Spinal cord (tissue), 10 donors: ENCODE measurements at places on chromosomes 6 and 20. TPM values are rescaled to one million over a fixed set of nuclear protein-coding genes. Genes with fewer than 3 reads are reported as not detected.

DNA sequence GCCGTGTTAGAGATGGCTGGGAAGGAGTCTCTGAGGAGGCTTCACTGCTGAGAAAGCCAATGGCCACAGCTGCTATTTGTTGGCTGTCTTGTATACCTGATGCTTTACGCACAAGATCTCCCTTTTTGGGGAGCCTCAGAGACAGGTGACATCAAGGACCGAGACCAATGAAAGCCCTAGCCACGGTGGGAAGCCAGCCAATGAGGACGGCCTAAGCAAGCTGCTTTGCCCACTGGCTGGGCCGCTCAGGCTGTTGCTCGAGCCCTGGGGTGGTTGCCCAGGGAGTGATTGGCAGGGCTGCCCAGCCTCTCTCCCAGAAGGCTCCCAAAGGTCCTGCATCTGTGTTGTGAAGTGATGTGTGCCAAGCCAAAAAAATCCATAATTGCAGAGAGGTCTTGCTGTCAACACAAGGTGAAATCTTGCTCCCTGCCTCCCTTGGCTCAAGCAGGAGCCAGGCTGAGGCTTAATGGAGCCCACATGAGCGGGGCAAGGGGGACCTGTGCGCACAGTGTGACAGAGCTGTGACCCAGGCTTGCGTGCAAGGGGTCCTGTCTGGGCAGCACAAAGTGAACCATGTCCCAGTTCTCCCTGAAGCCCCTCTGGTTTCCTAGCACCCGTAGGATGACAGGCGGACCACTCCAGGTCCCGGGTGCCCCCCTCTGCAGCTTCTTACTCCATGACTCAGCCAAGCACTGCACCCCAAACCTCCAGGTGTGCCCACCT lies 4.3 kb downstream of the MMP24OS start:
- H3K36me3 ChIP-seq, result peaks cover 75% of the 10 kb centered on the region
- H3K27ac ChIP-seq, result no peak overlapping the region
- peaks cover 35% of the 10 kb centered on the region for H3K4me1 ChIP-seq
- H3K27me3 ChIP-seq, result no peaks in the 10 kb centered on the region

DNA sequence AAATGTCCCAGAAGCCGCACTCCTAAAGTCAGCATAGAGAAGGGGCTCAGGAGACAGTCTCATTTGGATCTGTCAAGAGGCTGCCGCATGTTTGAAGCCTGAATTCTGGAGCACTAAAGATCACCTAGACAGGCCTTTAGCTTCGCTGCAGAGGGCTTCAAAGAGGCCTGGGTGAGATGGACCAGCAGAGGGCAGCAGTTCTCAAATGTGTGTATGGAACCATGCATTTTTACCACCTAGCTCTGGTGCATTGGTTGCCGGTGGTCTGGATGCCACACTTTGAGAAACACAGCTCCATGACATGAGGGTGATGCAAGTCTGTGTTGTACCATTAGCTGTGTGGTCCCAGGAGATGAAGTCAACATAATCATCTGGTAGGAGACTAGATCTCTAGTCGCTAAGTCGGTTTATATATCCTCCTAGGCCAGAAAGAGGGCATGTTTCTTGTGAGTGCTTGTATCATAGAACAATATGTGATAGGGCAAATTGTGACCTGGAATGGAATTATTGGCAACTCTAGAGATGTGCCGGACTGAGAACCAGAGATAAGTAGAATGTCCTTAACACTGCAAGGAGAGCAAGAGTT lies 64.8 kb downstream of the KIAA0319 start:
- no peaks in the 10 kb centered on the region for H3K27me3 ChIP-seq
- peaks cover 2% of the 10 kb centered on the region for H3K36me3 ChIP-seq
- H3K4me3 ChIP-seq, result no peak overlapping the region
- DNase-seq, result peak; percentile 54
- no peak overlapping the region for H3K27ac ChIP-seq

- no peak overlapping the region for H3K27ac ChIP-seq
- H3K36me3 ChIP-seq, result no peaks in the 10 kb centered on the region
- H3K27me3 ChIP-seq, result no peaks in the 10 kb centered on the region
- H3K4me3 ChIP-seq, result no peak overlapping the region
Observed at GRCh38 chr6:24140591-24140990, 14.6 kb downstream of the NRSN1 start.

DNA sequence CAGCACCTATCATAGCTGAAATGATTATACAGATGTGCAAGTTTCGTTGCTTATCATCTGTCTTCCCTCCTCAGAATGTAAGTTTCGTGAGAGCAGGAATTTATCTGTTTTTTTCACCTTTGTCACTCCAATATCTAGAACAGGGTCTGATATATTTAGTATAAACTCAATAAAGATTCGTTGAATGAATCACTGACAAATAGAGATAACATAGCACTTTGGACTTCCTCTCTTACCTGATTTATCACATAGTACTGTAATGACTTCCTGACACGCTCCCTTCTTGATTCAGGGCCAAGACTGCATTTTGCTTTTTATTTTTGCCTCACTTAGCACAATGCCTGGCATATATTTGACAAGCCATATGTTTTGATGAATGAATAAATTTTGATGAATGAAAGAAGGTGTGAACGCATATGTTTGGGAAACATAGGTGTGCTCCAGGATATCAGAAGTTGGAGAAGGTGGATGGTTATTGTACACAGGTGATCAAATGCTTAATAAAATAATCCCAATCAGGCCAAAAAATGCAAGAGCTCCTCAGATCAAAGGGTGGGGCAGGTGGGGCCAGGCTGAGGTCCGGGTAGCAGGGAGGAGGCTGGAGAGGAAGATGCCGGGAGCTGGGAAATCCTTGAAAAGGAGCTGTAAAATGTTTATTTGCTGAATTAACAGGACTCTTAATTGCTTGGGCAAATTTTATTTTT lies 33.0 kb downstream of the PIM1 start:
- H3K4me3 ChIP-seq, result no peak overlapping the region
- no peaks in the 10 kb centered on the region for H3K27me3 ChIP-seq
- H3K36me3 ChIP-seq, result no peaks in the 10 kb centered on the region
- DNase-seq, result no peak

- H3K27ac ChIP-seq, result no peak overlapping the region
- DNase-seq, result no peak
- H3K4me3 ChIP-seq, result no peak overlapping the region
- peaks cover 69% of the 10 kb centered on the region for H3K27me3 ChIP-seq
- H3K4me1 ChIP-seq, result no peaks in the 10 kb centered on the region
Observed at GRCh38 chr6:27241443-27241842, 6.1 kb upstream of the PRSS16 start.

- H3K27ac ChIP-seq, result peak overlapping the region; percentile 12
- no peaks in the 10 kb centered on the region for H3K36me3 ChIP-seq
- no peaks in the 10 kb centered on the region for H3K27me3 ChIP-seq
- H3K4me1 ChIP-seq, result peaks cover 4% of the 10 kb centered on the region
- H3K4me3 ChIP-seq, result no peak overlapping the region
Observed at GRCh38 chr6:52640170-52640569, 30.7 kb upstream of the TMEM14A start.

DNA sequence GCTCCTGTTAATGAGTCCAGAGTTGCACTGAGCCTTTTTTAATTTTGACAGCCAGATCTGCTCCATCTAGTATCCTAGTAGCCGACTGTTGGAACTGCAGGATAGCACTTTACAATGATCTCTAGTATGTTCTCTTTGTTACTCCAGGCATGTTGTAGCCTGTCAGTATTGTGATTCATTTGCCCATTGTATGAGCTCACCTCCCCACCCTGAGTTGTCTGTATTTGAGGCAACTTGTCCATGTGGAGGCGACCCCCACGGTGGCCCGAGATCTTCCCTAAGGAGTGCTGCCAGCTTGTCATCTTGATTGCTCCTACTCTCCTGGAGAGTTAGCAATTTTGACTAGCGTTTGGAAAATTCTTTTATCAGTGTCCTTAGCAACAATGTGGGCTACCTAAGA lies 67.2 kb downstream of the DHX35 start:
- DNase-seq, result no peak
- no peaks in the 10 kb centered on the region for H3K4me1 ChIP-seq
- H3K27ac ChIP-seq, result no peak overlapping the region
- no peak overlapping the region for H3K4me3 ChIP-seq
- H3K36me3 ChIP-seq, result peaks cover 10% of the 10 kb centered on the region

GRCh38 chr20:1469925-1470571 lies 3.4 kb upstream of the NSFL1C start:
- DNase-seq, result peak; percentile 38
- H3K27ac ChIP-seq, result no peak overlapping the region
- H3K4me3 ChIP-seq, result no peak overlapping the region
- no peaks in the 10 kb centered on the region for H3K36me3 ChIP-seq
- H3K27me3 ChIP-seq, result peaks cover 2% of the 10 kb centered on the region

DNA sequence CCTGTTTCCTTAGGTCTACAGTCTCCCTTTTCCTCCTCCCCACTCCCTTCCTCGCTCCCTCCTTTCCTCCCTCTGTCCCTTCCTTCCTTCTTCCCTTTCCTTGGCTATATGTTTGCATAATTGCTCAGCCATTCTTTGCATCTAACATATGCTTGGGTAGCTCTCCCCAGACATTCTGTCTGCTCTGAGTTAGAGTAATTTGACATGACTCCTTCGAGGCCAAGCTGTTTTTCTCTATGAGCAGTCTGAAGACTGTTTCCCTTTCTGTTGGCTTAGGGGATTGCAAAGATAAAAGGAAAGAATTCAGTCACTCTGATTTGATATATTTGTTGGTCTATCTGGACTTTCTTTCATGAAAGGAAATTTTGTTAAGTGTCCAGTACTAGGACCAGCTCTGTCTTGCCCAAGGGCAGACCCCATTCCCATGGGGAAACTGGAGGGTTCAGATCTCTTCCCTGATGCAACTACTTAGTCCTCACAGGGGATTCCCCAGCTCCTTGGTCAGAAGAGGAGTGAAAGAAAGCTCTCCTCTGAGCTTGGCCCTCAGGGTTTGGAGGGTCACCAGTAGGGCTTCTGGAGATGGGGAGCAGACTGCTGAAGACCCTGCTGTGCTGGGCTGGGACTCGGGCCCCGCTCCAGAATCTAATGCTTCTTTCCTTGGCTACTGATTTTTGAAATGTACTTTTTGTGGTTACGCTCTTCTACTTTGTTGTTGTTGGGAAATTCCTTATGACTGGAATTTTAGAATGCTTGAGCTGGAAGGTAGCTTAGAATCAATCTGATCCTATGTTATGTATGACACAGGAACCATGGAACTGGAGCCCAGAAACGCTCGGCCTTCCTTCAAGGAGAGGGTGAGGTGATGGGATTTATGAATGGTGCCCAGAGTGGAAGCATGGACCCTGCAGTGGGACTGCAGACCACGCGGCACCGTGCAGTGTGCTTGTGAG lies 63.7 kb upstream of the SLC22A23 start:
- H3K36me3 ChIP-seq, result no peaks in the 10 kb centered on the region
- DNase-seq, result no peak
- H3K4me1 ChIP-seq, result peaks cover 5% of the 10 kb centered on the region
- H3K27ac ChIP-seq, result no peak overlapping the region
- no peak overlapping the region for H3K4me3 ChIP-seq
- H3K27me3 ChIP-seq, result peaks cover 2% of the 10 kb centered on the region

DNA sequence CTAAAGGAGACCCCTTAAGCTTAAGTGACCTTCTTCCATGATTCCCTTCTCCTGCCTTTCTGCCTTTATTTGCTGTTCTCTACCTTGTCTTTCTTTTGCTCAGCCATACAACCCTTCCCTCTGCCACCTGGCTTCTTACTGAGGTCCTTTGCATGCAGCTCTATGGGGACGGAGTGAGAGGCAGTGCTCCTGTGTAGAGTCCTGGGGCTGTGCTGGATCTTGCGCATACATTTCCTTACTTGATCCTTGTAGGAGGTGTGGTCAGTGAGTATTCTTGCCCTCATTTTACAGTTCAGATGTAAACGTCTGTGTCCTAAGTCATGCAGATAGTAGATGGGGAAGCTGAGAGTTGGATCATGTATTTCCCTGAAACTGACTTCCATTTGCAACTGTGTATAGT lies 5.7 kb downstream of the SASH1 start:
- H3K36me3 ChIP-seq, result no peaks in the 10 kb centered on the region
- H3K27me3 ChIP-seq, result peaks cover 2% of the 10 kb centered on the region
- no peak overlapping the region for H3K4me3 ChIP-seq
- H3K4me1 ChIP-seq, result peaks cover 7% of the 10 kb centered on the region
- no peak for DNase-seq
- no peak overlapping the region for H3K27ac ChIP-seq

DNA sequence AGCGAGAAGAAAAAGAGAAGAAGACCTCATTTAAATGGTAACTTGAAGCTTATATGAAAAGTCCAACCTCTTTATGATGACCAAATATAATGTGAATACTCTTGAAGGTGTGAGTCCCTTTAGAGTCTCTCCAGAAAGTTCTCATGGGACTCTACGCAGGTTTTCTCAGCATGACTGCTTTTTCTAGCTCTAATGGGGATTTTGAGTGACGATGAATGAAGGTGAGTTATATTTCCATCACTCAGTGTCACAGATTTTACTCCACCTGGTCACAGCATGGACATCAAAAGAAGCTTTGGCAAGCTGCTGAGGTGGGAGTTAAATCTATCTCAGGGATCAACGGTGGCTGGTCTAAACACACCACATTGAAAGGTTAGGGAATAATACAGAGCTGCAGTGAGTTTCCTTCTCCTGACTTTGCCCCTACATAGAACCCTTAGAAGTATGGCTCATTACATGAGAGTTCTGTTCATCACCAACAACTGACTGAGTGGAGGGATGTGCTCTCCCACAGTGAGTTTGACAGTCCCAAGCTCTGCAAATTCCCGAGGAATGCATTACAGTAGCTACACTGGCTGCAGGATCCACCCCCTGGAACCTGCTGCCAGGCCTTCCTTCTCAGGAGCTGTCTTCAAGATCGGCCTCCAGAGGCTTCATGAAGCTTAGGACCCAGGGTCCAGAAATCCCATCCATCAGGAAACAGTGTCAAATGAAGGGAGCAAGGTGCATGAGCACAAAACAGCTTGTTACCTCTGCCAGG lies 126.8 kb downstream of the FOXC1 start:
- H3K27ac ChIP-seq, result no peak overlapping the region
- DNase-seq, result no peak
- H3K36me3 ChIP-seq, result peaks cover 2% of the 10 kb centered on the region
- no peaks in the 10 kb centered on the region for H3K27me3 ChIP-seq

GRCh38 chr6:168018664-168019063 lies 21.2 kb downstream of the KIF25 start:
- peaks cover 9% of the 10 kb centered on the region for H3K4me1 ChIP-seq
- no peak overlapping the region for H3K4me3 ChIP-seq
- H3K27me3 ChIP-seq, result no peaks in the 10 kb centered on the region
- no peak for DNase-seq

- H3K4me3 ChIP-seq, result no peak overlapping the region
- H3K27me3 ChIP-seq, result no peaks in the 10 kb centered on the region
Observed at GRCh38 chr6:91691449-91691848, 1104.6 kb upstream of the MAP3K7 start.

- peak overlapping the region; percentile 67 for H3K27ac ChIP-seq
- no peaks in the 10 kb centered on the region for H3K36me3 ChIP-seq
- H3K4me1 ChIP-seq, result peaks cover 26% of the 10 kb centered on the region
- H3K4me3 ChIP-seq, result no peak overlapping the region
- no peak for DNase-seq
Observed at GRCh38 chr20:51528263-51529027, 14.1 kb downstream of the NFATC2 start.

The PPIL4 gene
- 52.5 TPM for total RNA-seq

The SMPDL3A gene
- 12.2 TPM for total RNA-seq
